ENCODE measurements at places on chromosomes 2 and 18. TPM values are rescaled to one million over a fixed set of nuclear protein-coding genes. Genes with fewer than 3 reads are reported as not detected.

GRCh38 chr2:45264227-45265225 is 255.3 kb upstream of the SIX2 start:
- H3K27ac ChIP-seq: no peak overlapping the region
- peaks cover 16% of the 10 kb centered on the region for H3K36me3 ChIP-seq
- no peak overlapping the region for H3K4me3 ChIP-seq
- DNase-seq: no peak
- peaks cover 8% of the 10 kb centered on the region for H3K27me3 ChIP-seq
- H3K4me1 ChIP-seq: peaks cover 43% of the 10 kb centered on the region

DNA sequence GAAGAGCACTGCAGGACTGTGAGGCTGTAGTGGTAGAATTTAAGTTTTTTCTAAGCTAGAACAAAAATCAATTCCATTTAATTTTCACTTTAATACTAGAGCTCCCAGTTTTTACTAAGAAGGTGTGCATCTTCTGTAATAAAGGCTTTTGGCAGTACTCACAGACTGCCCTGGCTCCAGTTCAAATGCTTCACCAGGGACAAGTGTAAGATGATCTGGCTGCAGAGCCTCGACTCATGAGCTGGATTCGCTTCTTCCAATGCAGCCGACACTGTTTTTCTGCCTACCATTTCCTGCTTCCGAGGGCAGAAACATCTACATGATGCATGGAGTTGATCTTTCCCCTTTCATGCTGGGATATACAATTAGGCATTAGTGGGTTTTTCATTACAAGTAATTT is 87.0 kb downstream of the FARSB start:
- H3K4me1 ChIP-seq: peaks cover 13% of the 10 kb centered on the region
- DNase-seq: no peak
- peaks cover 12% of the 10 kb centered on the region for H3K36me3 ChIP-seq
- no peaks in the 10 kb centered on the region for H3K27me3 ChIP-seq
- no peak overlapping the region for H3K4me3 ChIP-seq

GRCh38 chr2:10160203-10160955 is 37.8 kb downstream of the RRM2 start:
- 0 out of 2 replicates have a peak, but pooled peaks cover 3% of the 10 kb centered on the region for H3K4me1 ChIP-seq
- H3K27me3 ChIP-seq: no peaks in the 10 kb centered on the region
- H3K36me3 ChIP-seq: no peaks in the 10 kb centered on the region
- no peak for DNase-seq
- H3K4me3 ChIP-seq: no peak overlapping the region
- no peak overlapping the region for H3K27ac ChIP-seq

GRCh38 chr2:17334300-17334699 is 183.9 kb downstream of the RAD51AP2 start:
- H3K27me3 ChIP-seq: peaks cover 36% of the 10 kb centered on the region
- no peaks in the 10 kb centered on the region for H3K36me3 ChIP-seq
- no peak for DNase-seq
- no peak overlapping the region for H3K27ac ChIP-seq
- peaks cover 14% of the 10 kb centered on the region for H3K4me1 ChIP-seq

- H3K4me1 ChIP-seq: peaks cover 47% of the 10 kb centered on the region
- H3K4me3 ChIP-seq: peak overlapping the region; percentile 86
- H3K27ac ChIP-seq: no peak overlapping the region
- peak; percentile 29 for DNase-seq
Measured at GRCh38 chr2:30147196-30147714, 448 bp downstream of the YPEL5 start.

DNA sequence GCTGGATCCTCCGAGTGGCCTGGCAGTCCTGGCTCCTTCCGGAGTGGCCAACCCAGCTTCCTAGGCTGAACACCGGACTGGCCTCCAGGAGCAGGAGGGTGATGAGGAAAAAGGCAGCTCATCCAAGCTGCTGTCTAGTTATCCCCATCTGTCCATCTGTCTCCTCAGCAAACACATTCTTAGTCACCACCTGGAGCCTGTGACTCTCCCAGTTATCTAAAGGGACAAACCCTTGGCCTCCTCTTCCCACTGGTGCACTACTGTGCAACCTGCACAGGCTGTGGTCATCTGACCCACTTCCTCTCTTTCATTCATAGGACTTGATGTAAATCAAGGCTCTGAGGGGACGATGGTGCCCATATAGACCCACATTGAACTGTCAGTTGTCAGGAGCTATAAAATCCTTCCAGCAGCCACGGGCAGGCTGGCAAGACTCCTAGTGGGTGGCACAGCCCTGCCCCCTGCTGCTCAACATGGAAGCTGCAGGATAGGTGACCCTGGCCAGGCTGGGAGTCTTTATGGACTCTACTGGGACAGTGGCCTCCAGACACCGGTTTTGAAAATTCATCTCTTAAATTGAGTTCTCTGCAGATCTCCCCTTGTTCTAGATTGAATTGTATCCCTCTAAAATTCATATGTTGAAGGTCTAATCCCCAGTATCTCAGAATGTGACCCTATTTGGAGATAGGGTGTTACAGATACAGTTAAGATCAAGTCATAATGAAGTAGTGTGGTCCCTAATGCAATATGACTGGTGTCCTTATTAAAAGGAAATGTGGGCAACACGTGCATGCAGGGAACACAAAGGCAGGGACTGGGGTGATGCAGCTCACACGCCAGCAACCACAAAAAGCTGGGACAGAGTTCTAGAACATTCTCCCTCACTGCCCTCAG is 29.3 kb upstream of the DUSP2 start:
- peak; percentile 82 for DNase-seq
- no peaks in the 10 kb centered on the region for H3K27me3 ChIP-seq
- no peaks in the 10 kb centered on the region for H3K36me3 ChIP-seq
- no peak overlapping the region for H3K27ac ChIP-seq
- no peak overlapping the region for H3K4me3 ChIP-seq
- H3K4me1 ChIP-seq: no peaks in the 10 kb centered on the region

DNA sequence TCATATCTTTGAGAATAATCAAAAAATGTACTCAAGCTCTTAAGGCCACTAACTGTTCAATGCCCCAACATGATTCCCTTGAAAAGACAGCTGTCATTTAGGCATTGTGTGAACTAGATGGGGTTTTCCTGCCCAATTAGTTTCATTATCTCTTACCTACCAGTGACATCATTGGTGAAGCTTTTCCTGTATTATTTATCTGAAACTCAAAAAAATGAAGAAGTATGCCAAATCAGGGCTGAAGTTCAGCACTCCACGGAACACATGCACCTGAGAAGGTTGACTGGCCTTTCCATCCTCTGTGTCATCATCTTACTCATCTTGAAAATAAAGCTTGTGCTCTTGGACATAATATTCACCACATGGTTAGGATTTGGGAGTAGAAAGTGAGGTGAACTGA is 126.4 kb downstream of the TXNL1 start:
- DNase-seq: no peak
- H3K27me3 ChIP-seq: 0 out of 2 replicates have a peak, but pooled peaks cover 3% of the 10 kb centered on the region

DNA sequence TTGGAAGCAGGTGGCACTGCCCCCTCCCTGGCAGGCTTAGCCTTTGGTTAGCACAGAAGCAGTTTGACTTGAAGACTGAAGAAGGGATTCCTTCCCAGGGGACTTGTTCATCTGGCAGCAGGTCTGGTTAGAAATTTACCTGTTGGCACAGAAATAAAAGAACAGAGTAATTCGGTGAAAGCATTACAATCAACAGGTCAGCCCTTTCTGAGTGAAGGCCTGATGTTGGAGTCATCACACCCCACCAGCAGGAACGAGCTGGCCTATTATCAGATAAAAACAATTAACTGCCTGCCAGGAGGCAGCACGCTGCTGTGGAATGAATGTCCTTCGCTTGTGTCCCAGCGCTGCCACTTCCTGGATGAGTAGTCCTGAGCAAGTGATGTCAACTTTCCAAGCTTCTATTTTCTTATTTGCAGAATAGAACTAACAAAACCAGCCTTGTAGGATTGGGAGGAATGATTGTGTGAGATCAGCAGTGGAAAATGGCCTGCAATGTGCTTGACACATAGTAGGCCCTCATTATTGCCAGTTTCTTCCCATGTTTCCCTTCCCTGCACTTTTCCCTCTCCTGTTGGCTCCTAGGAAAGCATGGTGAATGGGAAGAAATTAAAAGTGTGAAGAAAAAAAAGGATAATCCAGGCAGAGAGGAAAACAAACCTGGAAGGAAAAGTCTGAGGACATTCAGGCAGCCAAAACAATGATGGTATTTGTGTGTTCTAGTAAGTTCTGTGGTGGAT is 29.0 kb downstream of the LGALSL start:
- no peaks in the 10 kb centered on the region for H3K36me3 ChIP-seq
- H3K27me3 ChIP-seq: no peaks in the 10 kb centered on the region
- no peak overlapping the region for H3K4me3 ChIP-seq
- no peak overlapping the region for H3K27ac ChIP-seq
- no peak for DNase-seq

- no peak overlapping the region for H3K27ac ChIP-seq
- no peak for DNase-seq
- H3K4me1 ChIP-seq: no peaks in the 10 kb centered on the region
- H3K36me3 ChIP-seq: peaks cover 35% of the 10 kb centered on the region
- peaks cover 11% of the 10 kb centered on the region for H3K27me3 ChIP-seq
Measured at GRCh38 chr2:38129987-38130386, 54.0 kb upstream of the CYP1B1 start.

- no peak overlapping the region for H3K4me3 ChIP-seq
- no peak overlapping the region for H3K27ac ChIP-seq
- no peaks in the 10 kb centered on the region for H3K4me1 ChIP-seq
- H3K27me3 ChIP-seq: no peaks in the 10 kb centered on the region
- H3K36me3 ChIP-seq: no peaks in the 10 kb centered on the region
Measured at GRCh38 chr2:162795312-162795711, 43.3 kb downstream of the KCNH7 start.

The DRC1 gene
- total RNA-seq: not detected

The PCARE gene
- total RNA-seq: not detected

The SLC4A1AP gene
- 17.8 TPM for total RNA-seq

All from WTC11 (cell line).